ENCODE measurements at places on chromosomes 3 and 15.

DNA sequence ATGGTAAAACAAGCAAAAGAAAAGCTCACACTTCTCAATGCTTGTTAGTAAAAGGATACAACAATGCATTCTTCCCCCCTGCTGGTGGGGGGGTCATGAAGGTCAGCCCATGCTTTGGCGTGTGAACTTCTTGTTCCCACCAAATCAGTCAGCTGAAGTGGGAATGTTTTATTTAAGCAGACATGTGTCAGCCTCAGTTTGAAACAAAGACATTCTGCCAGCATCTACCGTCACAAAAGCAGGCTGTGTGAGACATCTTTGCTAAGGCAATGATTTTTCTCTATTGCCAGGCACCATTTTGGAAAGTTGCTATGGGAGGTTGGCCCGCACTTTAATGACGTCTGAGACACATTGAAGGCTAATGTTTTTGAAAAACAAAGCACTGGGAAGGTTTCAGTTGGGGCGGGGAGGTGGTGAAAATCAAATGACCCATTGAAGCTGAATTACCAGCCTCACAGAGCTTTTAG lies 206.6 kb downstream of the TLE3 start:
- no peak for DNase-seq

DNA sequence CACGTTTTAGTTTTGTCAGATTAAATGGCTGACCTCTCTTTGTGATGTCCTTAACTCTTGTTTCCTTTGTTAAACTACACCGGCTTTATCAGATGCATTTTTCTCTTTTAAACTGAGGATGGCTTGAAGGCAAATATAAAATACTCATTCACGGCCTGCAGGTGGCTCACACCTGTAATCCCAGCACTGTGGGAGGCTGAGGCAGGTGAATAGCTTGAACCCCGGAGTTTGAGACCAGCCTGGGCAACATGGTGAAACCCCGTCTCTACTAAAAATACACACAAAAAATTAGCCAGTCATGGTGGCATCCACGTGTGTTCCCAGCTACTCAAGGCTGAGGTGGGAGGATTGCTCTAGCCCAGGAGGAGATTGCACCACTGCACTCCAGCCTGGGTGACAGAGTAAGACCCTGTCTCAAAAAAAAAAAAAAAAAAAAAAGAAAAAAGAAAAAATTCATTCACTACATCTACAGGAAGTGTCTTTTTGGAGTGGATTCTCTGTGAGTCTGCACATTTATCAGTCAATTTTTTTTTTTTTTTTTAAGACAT lies 34.7 kb upstream of the SACM1L start:
- peak; percentile 76 for DNase-seq

GRCh38 chr15:47644722-47645121 lies 72.6 kb upstream of the SEMA6D start:
- DNase-seq, result no peak

- DNase-seq, result peak; percentile 4
Measured at GRCh38 chr3:117193390-117193789, 483.8 kb downstream of the TUSC7 start.

- no peak for DNase-seq
Measured at GRCh38 chr3:104791331-104791730, 575.4 kb upstream of the ALCAM start.

Measured in suppressor macrophage (primary cell).